ENCODE measurements at places on chromosomes 1 and 21.

GRCh38 chr1:50774759-50775351 is 185.2 kb downstream of the FAF1 start:
- DNase-seq, result no peak

DNA sequence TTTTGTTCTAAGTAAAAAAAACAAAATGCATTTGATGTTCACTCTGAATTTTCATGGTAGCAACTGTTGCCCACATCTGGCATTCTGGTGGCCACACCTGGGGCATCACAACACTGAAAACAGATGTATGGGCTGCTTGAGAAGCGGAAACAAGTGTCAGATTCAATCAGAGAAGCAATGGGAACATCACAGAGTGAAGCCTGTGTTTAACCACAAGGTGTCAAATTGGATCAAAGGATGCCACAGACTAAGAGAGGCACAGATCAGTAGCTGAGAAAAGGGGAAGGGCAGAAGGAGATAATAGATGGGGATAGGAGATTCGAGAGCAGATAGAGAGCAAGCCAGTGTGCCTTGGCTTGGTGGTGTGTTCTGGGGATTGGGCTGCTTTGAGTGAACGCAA is 49.8 kb upstream of the MTF2 start:
- no peak for DNase-seq

DNA sequence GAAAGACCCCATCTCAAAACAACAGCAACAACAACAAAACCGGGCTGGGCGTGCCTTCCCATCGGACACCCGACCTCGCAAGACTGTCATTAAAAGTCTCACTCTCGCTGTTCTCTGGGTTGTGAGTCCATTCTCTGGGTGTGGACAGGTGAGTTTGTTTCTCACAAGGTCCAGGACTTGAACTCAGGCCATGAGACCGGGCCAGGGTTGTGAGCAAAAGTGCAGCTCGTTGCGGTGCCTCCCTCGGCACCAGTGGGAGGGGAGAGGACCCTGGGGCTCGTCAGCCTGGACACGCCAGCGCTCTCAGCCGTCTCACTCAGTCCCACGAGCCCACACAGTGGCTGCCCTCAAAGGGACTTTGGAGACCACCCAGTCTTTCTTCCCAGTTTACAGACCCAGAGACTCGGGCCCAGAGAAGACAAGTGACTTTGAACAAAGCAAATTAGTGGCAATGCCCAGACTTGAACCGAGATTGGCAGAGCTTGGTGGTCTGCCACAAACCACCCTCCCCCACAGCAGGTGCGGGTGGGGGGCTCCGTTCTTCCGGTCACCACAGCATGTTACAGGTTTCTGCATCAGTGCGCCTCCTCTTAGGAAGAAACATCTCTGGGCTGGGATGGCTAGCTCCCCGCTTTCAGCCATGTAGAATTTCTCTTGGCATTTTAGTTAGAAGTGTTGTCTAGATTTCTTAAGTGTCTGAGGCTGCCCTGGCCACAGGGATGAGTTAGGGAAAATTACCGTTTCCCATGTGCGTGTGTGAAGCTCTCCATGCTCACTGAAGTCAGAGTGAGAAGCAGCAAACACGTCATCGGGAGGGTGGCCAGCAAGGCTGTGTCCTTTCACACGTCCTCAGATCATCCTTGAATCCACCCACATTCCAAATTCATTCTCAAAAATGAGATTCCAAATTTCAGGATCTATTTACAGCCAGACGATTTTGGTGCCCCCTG is 28.3 kb downstream of the LRRC3 start:
- DNase-seq, result no peak

DNA sequence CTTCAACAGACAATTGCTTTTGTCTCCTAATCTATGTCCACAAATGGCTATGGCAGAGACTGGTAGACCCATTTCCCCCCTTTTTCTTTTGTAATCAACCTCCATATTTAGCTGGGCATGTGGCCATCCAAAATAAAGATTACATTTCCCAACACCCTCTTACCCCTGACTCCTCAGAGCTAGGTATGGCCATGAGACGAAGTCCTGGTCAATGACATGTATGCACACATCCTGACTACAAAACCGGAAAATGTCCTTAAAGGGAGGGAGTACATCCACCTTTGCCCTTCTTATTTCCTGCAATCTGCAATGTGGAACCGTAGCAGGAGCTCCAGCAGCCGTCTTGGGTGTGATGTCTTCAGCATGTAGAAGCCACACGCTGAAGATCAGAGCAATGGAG is 36.2 kb upstream of the RCSD1 start:
- DNase-seq, result no peak

- no peak for DNase-seq
Observed at GRCh38 chr1:55579332-55580001, 364.3 kb upstream of the USP24 start.

DNA sequence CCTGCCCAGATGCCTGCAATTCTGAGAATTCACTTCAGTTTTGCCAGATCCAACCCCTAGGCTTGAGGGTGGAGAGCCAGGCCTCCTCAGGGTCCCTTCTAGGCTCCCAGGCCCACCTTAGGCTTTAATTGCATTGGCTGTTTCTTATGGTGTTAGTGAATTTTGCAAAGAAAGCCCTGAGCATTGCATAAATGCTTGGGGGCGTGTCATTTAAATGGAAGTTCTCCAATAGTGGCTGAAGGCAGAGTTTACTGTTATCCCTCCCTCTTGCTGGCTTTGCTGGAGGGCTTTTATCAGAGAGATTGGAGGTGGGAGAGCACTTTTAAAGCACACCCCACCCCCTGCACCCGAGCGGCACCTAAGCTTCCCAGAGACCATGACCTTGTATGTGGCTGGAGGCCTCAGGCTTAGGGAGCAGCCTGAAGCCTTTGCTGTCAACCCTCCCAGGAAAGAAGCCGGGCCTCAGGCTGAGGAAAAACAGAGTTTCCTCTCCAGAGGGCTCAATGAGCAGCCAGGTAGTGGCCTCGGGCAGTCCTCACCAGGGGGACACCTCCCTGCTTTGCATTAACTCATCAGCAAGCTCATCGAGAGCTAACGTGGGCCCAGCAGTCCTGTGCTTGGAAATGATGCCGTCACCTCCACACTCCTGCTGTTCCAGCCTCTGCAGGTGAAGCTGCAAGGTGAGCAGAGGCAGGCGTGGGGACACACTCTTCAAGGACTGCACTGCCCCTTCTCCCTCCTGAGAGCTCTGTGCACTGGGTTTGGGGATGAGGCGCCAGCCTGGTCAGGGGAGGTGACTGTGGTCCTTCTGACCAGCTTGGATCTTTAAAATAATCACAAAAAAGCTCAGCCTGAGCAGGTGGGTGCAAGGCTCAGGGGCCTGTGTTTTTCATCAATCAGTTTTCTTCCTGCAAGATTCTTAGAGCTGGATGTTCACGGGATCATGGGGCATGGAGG is 58.0 kb downstream of the STUM start:
- DNase-seq, result no peak

DNA sequence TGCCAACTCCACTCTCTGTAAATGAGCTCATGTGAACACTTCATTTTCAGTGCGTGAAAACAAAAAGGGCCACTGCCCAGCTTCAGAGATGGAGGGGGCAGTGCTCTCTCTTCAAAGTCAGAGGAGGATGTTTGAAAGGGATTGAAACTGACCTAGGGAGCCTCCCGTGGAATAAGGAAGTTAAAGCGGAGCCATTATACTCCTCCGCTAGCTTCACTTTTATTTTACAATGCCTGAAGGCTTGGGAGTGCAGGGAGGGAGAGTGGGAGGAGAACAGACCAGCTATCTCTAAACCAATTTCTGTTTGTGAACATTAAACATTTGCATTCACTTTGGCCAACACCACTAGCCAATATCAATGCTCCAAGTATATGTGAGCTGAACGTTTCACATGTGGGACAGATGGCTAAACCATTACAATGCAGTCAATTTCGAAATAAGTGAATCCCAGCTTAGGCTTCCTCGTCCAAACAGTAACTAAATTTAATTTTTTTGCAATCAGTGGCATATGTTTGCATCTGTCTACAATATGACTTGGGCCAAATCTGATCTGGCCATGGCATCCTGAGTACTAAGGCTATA is 126.9 kb downstream of the ESRRG start:
- no peak for DNase-seq

Measured in activated CD4-positive, alpha-beta T cell treated with anti-CD3 and anti-CD28 coated beads, Interleukin-2, amount 50 U/mL, for 4 hours (primary cell).